ENCODE measurements at places on chromosomes 13 and 19.
A peak's percentile ranks its signal among the peaks of the same experiment; 100 is the strongest.

- peak overlapping the region; percentile 50 for H3K27ac ChIP-seq
- DNase-seq = peak; percentile 81
- peak overlapping the region; percentile 9 for H3K4me3 ChIP-seq
- no peaks in the 10 kb centered on the region for H3K36me3 ChIP-seq
- no peaks in the 10 kb centered on the region for H3K27me3 ChIP-seq
These were observed 80.5 kb downstream of the COL4A2 start for GRCh38 chr13:110387451-110388107.

GRCh38 chr13:74528734-74529513, 394.7 kb upstream of the KLF12 start:
- no peak for DNase-seq
- no peaks in the 10 kb centered on the region for H3K4me1 ChIP-seq
- H3K27ac ChIP-seq = no peak overlapping the region
- no peaks in the 10 kb centered on the region for H3K27me3 ChIP-seq
- H3K4me3 ChIP-seq = no peak overlapping the region
- no peaks in the 10 kb centered on the region for H3K36me3 ChIP-seq

- H3K27ac ChIP-seq = no peak overlapping the region
- no peaks in the 10 kb centered on the region for H3K36me3 ChIP-seq
- DNase-seq = no peak
- H3K4me3 ChIP-seq = no peak overlapping the region
These were observed 3.2 kb downstream of the WBP4 start for GRCh38 chr13:41064493-41064892.

GRCh38 chr13:19179916-19180315, 1.7 kb downstream of the TUBA3C start:
- no peaks in the 10 kb centered on the region for H3K4me1 ChIP-seq
- H3K36me3 ChIP-seq = no peaks in the 10 kb centered on the region
- H3K27ac ChIP-seq = no peak overlapping the region
- H3K27me3 ChIP-seq = no peaks in the 10 kb centered on the region
- no peak overlapping the region for H3K4me3 ChIP-seq

- H3K36me3 ChIP-seq = no peaks in the 10 kb centered on the region
- H3K27ac ChIP-seq = no peak overlapping the region
- H3K27me3 ChIP-seq = no peaks in the 10 kb centered on the region
- no peak overlapping the region for H3K4me3 ChIP-seq
These were observed 66.1 kb upstream of the C1QTNF9 start for GRCh38 chr13:24243302-24243701.

- no peak overlapping the region for H3K4me3 ChIP-seq
- H3K36me3 ChIP-seq = no peaks in the 10 kb centered on the region
- no peak overlapping the region for H3K27ac ChIP-seq
These were observed 47.8 kb upstream of the TCF3 start for GRCh38 chr19:1699998-1700732.

- H3K27me3 ChIP-seq = no peaks in the 10 kb centered on the region
- no peaks in the 10 kb centered on the region for H3K36me3 ChIP-seq
- peaks cover 9% of the 10 kb centered on the region for H3K4me1 ChIP-seq
- no peak overlapping the region for H3K4me3 ChIP-seq
These were observed 9.8 kb upstream of the GNA15 start for GRCh38 chr19:3125900-3126524.

DNA sequence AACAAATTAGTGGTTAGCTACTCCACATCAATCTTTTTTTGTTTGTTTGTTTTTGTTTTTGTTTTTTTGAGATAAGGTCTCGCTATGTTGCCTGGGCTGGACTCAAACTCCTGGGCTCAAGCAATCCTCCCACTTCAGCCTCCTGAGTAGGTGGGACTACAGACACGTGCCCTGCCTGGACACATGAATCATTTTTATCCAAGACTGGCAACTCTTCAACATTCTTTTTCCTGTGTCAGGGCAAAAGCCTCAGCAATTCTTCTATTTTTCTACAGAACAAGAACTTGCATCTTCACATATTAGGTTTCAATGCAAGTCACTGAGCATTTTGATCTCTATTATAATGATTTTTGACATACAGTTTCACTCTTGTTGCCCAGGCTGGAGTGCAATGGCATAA, 76.8 kb upstream of the LRCH1 start:
- DNase-seq = no peak
- H3K4me3 ChIP-seq = no peak overlapping the region
- H3K27me3 ChIP-seq = no peaks in the 10 kb centered on the region
